H1 (cell line): ENCODE measurements at places on chromosomes 4 and X.

- DNase-seq, result no peak
Measured at GRCh38 chr4:127103681-127104115, 529.1 kb upstream of the INTU start.

- DNase-seq, result no peak
Measured at GRCh38 chr4:19497705-19498104, 754.0 kb upstream of the SLIT2 start.

- no peak for DNase-seq
Measured at GRCh38 chr4:99002279-99002678, 6.8 kb downstream of the METAP1 start.

DNA sequence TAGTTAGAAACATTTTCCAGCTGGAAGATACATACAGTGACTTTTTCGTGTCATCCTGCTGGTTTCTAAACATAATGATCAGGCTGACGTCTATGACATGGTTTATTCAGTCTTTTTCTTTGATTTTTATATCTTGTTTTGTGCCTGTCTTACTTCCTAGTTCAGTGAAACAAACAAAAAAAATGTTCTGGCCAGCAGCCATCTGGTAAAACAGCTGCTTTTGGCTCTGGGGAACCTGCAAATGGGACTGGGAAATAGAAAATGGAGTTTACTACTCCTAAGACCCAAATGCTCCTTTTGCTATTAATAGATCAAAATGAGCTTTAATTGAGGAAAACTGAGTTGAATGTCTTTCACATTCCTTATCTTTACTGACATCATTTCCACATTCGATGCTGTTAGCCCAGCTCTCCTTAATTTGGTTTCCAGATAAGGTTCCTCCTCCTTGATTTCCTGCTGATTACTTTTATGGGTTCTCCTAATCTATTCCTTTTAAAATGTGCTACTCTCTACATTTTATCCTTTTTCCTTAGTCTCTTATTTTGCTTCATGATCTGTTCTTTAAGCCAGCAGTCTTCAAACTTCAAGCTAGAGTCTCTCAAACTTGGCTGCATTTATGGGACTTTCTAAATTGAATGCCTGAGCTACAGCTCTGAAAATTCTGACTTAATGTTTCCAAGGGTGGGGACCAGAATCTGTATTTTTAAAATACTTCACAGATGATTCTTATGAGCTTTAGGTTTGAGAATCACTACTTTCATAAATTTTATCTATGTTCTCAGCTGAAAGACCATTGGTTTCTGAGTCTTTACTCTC is 499.5 kb downstream of the ANKRD50 start:
- no peak for DNase-seq

- DNase-seq, result no peak
Measured at GRCh38 chr4:46999566-46999965, 6.2 kb upstream of the GABRA4 start.

DNA sequence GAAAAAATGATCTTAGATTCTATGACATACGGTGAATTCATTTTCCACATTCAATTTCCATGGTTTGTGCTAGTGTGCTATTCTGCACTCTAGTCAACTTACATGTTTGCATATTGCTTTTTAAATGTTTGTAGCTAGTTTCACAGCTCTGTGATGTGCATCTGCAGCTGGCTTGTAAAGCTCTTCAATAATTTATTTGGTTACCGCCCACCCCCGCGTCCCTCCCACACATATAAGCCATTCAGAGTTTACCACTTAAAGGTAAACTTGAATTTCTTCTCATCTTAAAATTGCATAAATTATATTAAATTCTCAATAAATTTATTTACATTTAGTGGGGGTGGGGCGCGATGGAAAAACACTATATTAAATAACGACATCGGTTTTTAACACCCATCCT is 291 bp upstream of the NBDY start:
- DNase-seq, result no peak

- no peak for DNase-seq
Measured at GRCh38 chrX:134388161-134389109, 71.5 kb upstream of the HPRT1 start.

- no peak for DNase-seq
Measured at GRCh38 chr4:54574500-54574899, 83.3 kb upstream of the KIT start.

GRCh38 chrX:24339911-24340310 is 20.5 kb upstream of the SUPT20HL1 start:
- no peak for DNase-seq

DNA sequence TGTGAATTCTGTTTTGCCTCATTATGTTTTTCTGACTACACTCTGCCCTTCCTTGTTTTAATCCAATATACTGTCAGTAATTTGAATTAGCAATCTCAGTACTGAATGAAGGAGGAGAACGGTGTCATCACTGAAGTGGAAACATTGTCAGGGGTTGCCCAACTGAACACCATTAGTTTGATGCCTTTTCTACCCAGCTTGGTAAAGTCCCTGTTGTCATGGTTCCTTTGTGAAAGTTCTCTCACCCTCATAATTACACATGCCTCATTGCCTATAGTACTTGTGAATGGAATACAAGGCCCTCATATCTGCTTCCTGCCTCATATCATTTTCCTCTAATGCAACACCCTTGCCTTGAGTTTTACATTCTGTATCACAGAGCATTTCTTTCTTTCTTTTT is 76.9 kb downstream of the RRAGB start:
- DNase-seq, result no peak

- no peak for DNase-seq
Measured at GRCh38 chr4:34850968-34851367, 1393.3 kb downstream of the ARAP2 start.

DNA sequence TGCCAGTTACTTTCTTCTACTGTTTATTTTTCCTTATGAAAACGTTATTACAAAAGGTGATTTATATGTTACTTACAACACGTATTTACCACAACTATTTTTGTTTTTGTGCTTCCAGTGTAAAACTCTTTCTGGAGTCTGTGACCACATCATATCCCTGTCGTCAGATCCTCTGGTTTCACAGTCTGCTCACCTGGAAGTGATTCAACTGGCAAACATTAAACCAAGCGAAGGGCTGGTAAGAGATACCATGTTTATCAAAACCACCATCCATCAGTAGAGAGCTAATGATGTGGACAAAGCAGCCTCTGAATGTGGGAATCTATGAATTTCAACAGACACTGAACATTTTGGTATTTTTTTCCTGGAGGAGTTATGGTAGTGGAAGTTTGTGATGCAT is 116.1 kb downstream of the CNKSR2 start:
- DNase-seq, result no peak

DNA sequence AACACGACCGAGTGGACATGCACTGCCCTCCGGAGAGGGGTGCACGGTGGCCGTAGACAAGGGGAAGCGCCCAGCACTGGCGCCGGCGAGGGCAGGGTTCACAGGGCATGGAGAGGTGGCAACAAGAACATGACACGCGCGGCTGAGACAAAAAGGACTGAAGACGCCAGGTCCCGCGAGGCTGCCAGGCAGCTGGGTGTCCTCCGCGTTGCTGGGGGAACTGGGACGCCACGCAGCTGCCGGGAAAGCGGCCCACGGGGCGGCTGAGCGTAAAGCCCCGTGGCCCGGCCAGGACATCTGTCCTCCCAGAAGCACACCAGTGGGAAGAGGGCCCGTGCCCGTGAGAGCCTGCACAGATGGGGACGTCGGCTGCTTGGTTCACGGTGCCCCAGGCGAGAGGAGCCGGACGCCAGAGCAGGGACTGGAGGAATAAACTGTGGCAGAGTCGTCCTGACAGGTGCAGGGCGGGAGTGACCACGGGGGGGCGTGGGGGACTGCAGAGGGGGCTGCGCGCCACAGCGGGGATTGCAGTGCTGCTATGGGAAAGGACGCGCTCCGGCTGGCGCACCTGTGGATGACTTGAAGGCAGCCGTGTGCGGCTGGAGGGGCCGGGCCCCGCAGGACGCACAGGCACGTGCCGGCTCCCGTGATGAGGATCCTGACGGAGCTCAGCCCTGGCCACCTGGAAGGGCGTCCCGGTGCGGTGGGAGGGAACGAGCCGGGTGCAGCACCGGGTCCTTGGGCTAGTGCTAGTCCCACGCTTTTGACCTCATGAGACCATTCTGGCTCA is 32.1 kb upstream of the GTPBP6 start:
- DNase-seq, result peak; percentile 48

GRCh38 chr4:184649026-184649970 is at the start of the genes CASP3 and PRIMPOL:
Gene CASP3 (minus strand): TSS chr4:184649447. CDS start chr4:184638453, 10,994 bp downstream.
Gene PRIMPOL (plus strand): TSS chr4:184649738. CDS start chr4:184657141, 7,403 bp downstream.
- DNase-seq, result peak; percentile 72

GRCh38 chrX:136708348-136708747 is 60.4 kb downstream of the CD40LG start:
- DNase-seq, result no peak

GRCh38 chr4:155745984-155746383 is 12.8 kb upstream of the GUCY1B1 start:
- DNase-seq, result no peak

- DNase-seq, result no peak
Measured at GRCh38 chr4:159673221-159673620, 570.3 kb downstream of the RAPGEF2 start.

- DNase-seq, result no peak
Measured at GRCh38 chr4:1164956-1165545, 7.3 kb downstream of the SPON2 start.

GRCh38 chr4:121675715-121676114 is 21.1 kb downstream of the ANXA5 start:
- no peak for DNase-seq

- no peak for DNase-seq
Measured at GRCh38 chr4:113958766-113959538, 20.5 kb downstream of the ARSJ start.

- no peak for DNase-seq
Measured at GRCh38 chr4:47543331-47543730, 58.3 kb downstream of the ATP10D start.

DNA sequence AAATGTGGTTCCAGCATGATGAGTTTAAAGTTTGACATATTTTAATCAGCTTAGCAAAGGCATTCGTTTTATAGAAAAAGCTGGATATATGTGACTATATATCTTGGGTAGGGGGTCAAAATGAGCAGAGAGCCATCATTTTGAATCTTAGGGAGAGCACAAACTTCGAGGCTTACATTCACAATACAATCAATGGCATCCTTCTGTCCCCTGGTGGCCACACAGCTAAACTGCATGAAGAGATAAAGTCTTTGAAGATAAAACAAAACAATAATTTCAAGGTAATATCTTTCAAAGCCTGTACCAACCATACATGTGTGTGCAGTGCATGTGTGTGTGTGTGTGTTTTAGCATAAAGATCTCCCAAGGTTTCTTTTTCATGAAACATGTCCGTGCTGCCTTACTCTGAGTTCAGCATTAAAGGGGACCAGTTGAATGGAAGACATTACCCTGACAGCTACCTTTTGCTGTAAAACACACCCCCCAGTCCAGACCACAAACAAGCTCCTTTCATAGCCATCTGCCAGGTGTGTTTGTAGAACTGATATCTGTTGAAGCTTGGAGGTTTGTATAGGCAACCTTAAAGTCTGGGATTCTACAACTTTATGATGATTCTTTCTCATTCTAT is 22.0 kb downstream of the DYNLT3 start:
- DNase-seq, result no peak

DNA sequence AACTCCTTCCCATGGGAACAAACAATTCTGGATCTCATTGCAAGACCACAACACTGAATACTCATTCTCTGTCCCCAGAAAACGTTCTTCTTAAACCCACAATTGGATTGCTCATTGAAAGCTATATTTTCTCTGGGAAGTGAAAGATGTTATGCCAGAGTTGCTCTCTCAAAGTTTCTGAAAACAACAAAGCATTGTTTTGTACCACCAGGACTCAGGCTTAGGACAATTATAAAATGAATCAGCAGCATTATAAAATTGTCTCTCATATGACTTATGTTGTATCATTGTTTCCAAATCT is 26.5 kb downstream of the TFDP3 start:
- no peak for DNase-seq

DNA sequence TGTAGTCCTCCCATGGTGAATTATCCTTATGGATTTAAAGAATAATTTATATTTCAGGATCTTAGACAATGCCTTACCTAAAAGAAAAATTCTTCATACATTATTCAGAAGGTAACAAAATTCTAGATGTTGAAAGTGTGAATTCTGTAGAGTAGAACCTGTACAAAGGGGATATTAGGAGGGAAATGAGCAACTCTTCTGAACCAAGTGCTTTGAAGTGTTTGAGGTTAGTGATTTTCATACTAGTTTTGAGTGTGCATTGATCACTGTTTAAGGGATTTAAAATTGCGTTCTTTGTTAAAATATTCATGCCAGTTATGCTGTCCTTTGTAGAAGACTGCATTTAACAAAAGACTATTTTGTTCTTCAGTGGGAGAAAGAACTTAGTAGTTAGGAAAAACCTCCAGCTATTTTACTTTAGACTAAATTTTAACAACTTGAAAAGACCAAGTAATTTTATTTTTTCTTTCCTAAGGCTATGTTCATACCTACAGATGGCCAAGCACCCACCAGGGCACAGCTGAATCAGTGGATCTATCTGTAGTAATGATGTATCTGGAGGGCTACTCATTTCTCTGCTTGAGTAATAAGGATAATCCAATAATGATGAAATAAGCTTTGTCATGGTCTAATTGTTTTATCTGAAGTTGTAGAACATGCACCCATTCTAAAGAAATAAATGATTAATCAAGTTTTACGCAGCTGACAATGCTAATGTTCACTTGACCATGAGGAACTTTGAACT is 134.3 kb upstream of the RPS6KA6 start:
- DNase-seq, result no peak

DNA sequence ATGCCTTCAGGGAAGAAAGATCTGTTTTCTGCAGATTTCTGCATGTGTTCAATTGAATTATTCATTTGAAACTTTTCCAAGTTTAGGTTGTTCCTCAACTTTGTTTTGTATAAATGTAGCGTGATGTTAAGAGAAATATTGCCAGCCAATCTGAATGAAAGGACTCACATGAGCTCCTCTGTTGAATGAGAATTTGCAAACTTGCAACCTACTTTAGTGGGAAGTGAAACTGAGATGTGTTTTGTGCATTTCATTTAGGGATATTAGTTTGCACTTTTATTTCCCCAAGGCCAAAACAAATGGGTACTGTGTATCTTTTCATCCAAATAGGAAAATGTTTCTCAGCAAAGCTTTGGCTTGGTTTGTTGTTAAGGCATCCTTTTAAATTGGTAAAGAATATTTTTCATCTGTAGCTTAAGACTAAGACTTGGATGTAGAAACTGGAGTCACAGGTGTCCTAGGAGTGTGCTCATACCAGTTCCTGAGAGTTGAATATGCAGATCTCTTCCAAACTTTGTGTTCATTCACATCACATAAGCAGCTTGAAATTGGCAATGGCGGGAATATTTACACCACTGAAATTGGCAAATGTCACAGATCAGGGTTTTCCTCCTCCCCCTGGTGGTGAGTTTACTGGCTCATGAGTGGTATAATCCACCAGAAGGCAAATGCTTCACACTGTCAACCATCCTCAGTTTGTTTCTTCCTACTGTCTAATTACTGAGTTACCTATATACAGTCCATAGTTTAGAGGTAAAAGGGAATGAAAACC is 193.6 kb upstream of the BANK1 start:
- no peak for DNase-seq

DNA sequence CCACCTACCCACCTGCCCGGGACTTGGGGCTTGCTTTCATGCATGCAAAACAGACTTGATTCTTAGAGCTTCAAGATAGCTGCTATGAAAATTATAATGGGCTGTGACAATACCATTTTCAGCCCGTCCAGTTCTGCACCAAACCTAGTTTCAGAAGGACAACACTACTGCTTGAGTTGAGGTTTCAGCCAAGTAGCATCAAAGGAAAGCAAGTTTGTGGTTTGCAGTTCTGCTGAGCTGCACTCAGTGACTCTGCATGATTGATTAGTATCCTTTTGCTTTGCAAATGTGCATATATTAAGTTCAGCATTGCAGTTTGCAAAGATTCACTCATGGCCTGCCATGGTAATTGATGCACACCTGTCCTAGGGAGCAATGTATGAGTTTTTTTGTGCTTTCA is 442.7 kb downstream of the RPA4 start:
- no peak for DNase-seq
